A549 (cell line): ENCODE measurements at places on chromosomes 1 and 21.

DNA sequence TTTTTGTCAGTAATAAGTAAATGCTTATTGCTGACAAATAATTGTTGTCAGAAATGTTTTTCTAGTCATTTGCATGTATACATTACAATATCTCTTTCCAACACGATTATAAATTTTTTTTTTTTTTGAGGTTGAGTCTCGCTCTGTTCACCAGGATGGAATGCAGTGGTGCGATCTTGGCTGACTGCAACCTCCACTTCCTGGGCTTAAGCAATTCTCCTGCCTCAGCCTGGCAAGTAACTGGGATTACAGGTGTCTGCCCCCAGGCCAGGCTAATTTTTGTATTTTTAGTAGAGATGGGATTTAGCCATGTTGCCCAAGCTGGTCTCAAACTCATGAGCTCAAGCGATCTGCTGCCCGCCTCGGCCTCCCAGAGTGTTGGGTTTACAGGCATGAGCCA, 72.0 kb upstream of the ATF3 start:
- DNase-seq = no peak

DNA sequence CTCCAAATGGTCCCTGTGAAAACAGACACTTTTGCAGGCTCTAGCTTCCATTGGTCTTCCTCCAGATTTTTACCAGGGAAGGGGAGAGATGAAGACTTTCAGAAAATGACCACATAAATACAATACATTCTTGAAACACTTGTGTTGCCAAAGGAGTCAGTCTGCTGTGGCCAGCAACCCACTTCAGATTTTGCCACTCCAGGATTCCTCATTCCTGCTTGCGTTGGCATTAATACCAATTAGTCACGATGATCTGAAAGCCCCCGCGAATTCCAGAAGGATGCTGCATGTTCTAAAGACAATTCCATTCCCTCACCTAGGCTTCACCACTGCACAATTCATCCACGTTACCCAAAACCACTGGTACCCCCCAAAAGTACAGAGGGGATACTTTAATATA, 7.9 kb upstream of the BACE2 start:
- DNase-seq = no peak

- DNase-seq = peak; percentile 32
These were observed 292.1 kb upstream of the VAMP3 start for GRCh38 chr1:7478809-7479499.

- DNase-seq = peak; percentile 61
These were observed 32.1 kb upstream of the APOBEC4 start for GRCh38 chr1:183685112-183685713.

DNA sequence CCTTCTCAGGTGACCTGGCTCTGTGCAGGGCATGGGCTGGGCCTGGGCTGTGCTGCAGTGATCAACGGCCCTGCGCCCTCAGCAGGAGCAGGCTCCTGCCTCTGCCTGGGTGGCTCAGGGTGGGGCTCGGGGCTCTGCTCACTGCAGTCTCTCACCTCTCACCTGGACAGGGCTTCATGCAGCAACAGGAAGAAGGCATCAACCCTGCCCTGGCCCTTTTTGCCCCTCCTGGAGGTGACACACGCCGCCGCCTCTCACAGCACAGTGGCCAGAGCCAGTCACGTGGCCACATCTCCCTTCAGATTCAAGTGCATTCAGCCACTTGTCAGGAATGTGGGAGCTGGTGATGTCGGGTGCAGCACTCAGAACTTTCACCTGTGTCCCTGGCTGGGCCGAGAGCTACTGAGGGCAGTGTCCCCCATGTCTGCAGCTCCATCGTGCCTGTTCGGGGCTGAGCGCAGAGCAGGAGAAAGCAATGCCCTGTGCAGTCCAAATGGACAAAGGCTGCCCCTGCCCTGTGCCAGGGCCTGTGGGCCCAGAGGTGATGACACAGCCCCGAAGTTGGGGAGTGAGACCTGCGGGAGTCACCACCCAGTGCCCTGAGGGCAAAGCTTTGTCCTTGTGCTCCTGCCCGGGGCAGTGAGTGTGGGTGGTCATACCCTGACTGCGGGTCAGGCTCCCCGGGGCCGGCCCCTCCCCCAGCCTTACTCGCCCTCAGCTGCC, 314.0 kb downstream of the PTPRU start:
- DNase-seq = no peak

GRCh38 chr1:109914587-109915240, 4.1 kb downstream of the CSF1 start:
- no peak for DNase-seq

- no peak for DNase-seq
These were observed 19.7 kb upstream of the IFNLR1 start for GRCh38 chr1:24206516-24207394.

GRCh38 chr1:7560601-7561181, 210.4 kb upstream of the VAMP3 start:
- no peak for DNase-seq

DNA sequence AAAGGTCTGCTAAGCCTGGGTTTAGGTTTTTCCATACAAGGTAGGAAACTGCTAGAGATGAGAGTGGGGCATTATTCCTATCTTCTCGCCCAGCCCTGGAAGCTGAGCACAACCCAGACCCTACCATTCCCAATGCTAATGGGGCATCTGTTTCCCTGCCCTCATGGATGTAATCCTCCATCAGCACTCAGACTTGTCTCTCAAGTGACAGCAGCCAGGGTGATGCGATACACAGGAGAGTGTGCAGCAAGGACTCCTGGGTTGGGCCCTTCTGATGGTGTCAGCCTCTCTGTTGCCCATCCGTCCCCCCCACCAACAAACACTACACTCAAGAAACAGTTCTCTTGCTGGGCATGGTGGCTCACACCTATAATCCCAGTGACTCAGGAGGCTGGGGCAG, 5.9 kb upstream of the INPP5B start:
- no peak for DNase-seq

DNA sequence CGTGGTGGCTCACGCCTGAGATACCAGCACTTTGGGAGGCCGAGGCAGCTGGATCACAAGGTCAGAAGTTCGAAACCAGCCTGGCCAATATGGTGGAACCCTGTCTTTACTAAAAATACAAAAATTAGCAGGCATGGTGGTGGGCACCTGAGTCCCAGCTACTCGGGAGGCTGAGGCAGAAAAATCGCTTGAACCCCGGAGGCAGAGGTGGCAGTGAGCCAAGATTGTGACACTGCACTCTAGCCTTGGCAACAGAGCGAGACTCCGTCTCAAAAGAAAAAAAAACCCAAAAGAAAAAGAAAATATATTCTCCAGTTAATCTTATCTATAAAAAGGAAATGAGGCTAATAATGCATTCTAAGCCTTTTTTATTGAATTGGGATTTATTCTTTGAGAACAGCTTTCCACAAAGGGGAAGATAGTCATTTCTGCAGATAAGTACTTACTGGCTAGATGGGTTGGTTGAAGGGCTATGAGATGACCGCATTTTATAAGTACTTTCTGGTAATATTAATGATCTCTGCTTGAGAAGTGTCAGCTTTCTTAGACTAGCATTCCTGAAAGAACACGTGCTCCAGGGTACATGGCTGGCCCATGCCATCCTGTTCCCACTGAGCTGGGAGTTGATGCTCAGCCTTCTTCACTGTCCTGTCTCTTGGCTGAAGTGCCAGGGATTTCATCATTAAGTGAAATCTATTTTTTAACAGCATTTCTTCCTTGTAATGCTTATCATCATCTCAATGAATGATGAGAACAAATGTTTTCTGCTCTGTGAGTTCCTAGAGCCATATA, 57.9 kb downstream of the SASS6 start:
- no peak for DNase-seq

DNA sequence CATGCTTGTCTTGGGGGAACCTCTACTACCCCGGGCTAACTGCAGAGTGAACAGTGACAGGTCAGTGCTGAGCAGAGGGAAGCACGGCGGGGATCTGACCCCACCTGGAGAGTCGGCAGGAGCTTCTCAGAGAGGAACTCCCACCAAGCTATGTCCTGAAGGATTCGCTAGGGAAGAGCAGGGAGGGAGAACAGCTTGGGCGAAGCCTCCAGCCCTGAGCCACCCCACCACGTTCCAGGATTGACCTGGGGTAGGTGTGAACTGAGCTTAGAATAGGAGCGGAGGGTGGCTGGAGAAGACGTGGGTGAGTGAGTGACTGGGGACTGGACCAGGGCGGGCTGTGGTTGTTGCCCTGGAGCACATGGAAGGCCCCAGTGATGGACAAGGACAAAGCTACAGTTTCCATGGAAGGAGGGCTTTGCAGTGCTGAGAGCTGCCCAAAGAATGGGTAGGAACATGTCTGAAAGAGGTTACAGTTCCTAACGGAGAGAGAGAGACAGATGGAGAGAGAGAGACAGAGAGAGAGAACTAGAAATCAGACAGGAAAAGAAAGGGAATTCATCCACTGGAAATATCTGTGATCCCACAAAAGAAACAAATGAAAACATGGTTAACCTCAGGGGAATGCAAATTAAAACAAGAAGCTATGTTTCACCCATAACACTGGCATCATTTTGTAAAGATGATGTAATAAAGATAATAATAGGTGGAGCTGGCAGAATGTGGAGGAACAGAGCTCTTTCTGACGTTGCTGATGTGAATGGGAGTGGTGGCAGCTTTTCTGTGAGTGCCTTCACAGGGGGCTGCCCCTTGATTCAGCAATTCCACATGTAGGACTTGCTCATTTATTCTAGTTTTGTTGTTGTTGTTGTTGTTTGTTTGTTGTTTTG, 17.2 kb downstream of the BSND start:
- DNase-seq = no peak

GRCh38 chr21:44485254-44485793, 30.0 kb downstream of the LRRC3 start:
- peak; percentile 51 for DNase-seq

- no peak for DNase-seq
These were observed 218.1 kb downstream of the ST6GALNAC3 start for GRCh38 chr1:76292418-76293184.

DNA sequence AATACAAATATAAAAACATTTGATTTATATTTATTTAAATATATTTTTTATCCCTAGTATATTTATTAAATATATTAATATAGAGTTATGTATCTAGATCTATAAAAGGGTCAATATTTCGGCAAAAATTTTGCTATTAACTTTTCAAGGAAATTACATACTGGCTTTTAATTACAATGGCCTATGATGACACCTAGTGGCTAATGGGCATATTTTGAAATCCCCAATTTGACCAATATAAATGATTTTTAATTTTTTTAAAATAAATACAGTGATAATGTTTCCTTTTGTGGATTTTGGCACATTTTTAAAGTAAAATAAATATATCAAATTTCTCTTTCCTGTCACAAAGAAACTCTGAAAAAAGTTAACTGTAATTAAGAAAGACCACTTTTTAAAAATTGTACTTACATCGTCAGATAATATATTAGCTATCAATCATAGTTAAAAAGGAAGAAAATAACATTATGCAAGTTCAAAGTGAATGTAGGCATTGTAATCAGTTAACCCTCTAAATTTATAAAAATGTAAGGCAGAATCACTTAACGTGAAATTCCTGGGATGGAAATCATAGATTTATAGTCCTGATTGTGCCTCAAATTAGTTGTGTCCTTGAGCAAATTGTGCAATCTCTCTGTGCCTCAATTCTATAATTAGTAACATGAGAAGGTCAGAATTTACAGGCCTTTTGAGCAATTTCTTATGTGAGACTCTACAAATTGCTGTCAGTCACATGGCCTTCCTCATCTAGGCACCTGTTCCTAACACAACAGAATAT, 25.6 kb upstream of the RGS13 start:
- DNase-seq = peak; percentile 29

DNA sequence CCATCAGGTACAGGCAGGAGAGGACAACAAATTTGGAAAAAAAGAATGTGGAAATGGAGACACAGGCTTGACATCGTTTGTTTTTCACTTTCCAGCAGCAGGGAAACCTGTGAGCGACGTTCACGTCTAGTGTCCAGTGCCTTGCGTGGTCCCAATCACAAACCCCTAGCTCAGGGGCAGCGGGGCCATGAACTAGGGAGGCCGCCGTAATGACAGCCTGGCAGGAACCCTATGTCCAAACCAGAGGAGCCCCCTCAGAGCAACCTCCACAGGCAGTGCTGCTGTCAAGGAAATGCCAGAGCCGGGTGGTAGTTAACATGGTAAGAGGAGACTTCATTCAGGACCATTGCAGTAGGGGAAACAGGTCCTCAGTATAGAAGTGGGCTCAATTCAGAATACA, 37.8 kb upstream of the PSEN2 start:
- no peak for DNase-seq

DNA sequence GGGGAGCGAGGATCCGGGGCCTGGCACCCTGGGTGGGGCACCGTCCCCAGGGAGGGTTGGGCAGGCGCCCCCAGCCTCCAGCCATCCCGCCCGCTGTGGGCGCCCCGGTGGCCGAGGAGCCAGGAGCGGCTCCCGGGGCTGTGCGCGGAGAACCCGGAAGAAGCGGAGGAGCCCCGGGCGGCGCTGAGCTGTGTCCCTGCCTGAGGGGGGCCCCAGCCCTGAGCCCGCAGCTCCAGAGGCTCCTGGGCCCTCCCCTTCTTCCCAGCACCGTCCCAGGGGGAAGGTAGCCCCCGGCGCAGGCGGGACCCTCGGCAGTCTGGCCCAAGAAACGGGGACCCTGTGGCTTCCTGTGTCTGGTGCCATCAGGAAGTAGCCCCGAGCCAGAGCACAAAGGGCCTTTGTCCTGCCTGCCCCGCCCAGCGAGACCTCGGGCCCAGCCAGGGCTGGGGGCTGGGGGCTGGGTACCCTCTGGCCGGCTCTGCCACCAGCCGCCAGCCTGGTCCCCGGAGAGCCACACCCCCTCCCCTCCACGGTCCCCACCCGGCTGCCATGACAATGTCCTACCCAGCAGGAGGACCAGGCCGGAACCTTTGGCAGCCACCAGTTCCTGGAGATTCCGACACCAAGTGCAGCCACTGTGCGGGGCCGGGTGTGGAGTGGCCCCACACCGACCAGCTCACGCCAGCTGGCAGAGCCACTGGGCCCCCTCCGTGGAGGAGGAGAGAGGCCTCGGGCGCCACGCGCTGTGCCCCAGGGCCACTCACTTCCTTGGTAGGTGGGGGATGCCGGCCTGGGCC, 15.6 kb upstream of the TTLL10 start:
- no peak for DNase-seq

DNA sequence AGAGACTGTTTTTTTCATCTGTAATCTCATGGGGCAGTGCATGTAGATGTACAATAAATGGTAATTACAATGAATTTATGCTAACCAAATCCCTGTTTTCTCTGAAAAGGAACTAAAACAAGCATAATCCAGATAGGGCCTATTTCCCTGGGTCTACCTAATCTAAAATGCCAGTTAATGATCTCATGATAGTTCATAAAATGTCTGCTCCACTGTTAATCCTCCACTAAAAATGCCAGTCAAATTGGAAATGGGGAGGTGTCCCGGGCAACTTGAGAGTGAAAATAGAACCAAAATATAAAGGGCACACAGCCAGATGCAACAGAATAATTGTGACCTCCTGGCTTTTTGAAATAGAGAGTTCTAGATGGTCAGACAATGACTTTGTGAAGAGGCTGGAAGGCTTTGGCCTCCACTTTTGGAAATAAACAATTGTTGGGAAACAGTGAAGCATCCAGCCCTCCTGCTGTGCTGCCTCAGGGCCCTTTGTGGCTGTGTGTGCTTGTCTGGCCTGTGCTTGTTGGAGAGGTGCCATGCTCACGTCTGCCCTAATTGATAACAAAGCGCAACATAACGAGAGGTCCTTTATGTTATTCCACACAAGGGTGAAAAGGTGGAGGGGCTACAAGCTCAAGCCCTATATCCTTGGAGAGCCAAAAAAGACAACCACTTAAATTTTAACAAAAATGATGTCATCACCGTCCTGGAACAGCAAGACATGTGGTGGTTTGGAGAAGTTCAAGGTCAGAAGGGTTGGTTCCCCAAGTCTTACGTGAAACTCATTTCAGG, 97.7 kb downstream of the ATP5PO start:
- DNase-seq = no peak

- DNase-seq = no peak
These were observed 199.4 kb upstream of the EDN2 start for GRCh38 chr1:41683681-41684500.

- DNase-seq = no peak
These were observed 165.6 kb upstream of the POGK start for GRCh38 chr1:166673722-166674121.
